ENCODE measurements at places on chromosomes 5 and 9. TPM values are rescaled to one million over a fixed set of nuclear protein-coding genes. Genes with fewer than 3 reads are reported as not detected.

DNA sequence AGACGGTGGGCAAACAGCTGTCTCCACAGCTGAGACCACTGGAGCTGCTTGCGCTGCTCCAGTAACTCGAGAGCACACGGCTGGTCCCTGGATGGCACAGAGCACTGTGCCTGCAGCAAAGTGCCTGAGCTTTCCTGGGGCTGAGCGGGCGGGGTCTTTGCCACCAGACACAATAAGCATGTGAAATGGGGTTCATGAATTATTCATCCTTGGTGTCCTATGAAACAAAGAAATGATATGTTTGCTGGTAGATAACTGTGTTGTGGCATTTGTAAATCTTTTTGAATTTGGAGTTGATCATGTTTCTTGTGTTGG, 151.7 kb upstream of the MPDZ start:
- no peak for DNase-seq

GRCh38 chr5:63255594-63255993, 677.0 kb downstream of the LRRC70 start:
- no peak for DNase-seq

GRCh38 chr5:174097486-174098185, 52.1 kb downstream of the NSG2 start:
- no peak for DNase-seq

GRCh38 chr5:115243412-115243811, 19.3 kb downstream of the PGGT1B start:
- no peak for DNase-seq

DNA sequence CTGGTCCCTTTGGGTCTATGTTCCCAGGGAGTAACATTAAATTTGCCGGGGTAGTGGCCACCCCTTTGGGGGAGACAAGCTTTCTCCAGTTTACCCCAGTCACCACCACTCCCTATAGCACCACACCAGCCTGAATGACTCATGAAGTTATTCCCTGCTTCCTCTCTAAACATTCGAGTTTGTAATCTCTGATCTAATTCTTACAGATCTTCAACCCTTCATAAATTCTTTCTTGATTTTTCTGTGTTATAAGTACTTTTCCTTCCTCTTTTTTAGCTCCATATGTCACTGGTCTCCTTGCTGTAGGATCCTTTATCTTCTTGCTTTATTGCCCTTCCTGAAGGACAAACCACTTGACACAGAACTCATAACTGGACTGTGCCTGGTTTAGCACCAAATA, 55.6 kb downstream of the GNA14 start:
- no peak for DNase-seq

DNA sequence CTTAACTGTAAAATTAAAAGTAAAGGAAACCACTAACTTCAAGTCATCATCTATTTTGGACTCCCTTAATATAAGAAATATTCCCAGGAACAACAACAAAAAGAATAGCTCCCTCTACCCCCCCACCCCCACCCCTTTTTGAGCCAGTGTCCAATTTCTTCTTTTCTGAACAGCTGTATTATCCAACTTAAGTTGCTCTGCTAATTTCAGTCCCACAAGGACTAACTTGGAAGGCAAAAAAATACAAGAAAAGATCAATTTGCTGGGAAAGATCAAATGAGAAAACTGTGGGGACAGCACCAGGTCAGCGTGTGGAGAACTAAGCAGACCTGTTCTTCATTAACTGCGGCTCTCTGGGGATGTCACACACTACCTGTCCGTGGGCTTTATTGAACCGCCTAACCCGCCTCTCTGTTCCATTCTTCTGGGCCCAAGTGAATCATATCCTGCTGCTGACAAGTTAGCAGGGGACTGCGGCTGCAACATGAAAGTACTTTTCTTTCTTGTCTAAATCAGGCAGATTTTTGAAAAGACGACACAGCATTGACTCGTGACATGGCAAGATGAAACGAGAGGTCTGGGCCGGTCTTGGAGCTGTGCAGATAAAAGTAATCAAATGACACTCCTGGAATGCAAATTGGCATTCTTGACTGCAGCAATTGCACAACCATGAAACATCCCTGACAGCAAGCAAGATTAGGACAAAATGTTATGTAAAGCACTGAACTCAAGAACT, 2.7 kb downstream of the BNC2 start:
- no peak for DNase-seq

GRCh38 chr9:70003901-70004714, 39.5 kb upstream of the MAMDC2 start:
- no peak for DNase-seq

- DNase-seq, result no peak
These were observed 9.4 kb upstream of the GABRA6 start for GRCh38 chr5:161676103-161676502.

DNA sequence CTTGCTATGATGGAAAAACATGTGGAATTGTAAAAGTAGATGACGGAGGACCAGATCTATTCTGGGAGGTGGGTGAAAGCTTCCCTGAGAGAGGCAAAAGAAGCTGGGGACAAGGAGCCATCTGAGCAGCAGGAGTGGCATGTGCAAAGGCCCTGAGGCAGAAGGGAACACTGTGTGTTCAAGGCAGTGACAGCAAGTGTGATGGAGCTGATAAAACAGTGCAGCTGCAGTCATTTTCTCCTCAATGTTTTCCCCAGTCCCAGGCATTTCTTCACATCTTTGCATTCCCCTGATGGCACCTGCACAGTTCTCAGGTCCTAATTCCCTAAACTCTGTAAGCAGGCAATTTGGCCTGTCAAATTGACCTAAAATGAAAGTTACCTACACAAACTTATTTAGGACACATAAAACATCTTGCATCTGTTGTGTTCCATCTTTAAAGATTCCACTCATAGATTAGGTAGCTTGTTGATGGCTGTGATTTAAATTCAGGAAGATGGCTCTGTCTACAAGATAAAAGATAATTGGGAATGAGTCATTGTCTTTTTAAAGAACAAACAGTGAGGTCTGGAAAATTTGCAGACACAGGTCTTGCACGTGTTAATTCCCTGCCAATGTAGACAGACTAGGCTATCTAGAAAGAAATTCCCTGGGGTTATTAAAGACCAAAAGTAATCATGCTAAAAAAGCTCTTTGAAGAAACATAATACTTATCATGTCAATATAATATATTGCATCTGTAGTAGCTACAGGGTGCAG, 289.6 kb upstream of the SGCD start:
- DNase-seq, result no peak

DNA sequence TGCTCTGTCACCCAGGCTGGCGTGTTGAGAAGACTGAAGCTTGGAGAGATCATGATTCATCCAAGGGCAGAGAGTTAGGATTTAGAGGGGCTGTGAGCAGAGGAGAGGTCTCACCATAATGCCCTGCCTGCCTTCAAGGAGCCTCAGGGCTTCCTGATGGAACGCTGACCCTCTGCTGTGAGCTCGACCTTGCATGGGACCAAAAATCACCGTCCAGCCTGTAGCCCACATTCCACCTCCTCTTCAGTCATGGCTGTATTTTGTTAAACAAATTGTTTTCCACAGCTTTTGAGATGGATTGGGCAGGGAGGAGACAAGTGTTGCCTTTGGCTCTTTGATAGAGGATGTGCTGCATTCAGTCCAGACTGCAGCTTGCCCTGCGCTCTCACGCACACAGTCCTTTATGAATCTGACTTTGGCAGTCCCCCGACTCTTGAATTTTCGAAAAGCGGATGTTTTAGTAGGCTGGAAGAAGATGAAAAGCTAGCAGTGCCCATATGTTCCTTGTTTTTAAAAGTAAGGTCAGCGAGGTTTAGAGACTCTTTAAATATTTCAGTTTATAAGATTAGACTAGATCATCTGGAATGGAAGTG, 79.5 kb downstream of the MVB12B start:
- no peak for DNase-seq

The GPR150 gene
- total RNA-seq, result 0.33 TPM
